ENCODE measurements at places on chromosomes 7 and 10.

GRCh38 chr10:121325490-121326231 lies 272.6 kb downstream of the FGFR2 start:
- DNase-seq = no peak

DNA sequence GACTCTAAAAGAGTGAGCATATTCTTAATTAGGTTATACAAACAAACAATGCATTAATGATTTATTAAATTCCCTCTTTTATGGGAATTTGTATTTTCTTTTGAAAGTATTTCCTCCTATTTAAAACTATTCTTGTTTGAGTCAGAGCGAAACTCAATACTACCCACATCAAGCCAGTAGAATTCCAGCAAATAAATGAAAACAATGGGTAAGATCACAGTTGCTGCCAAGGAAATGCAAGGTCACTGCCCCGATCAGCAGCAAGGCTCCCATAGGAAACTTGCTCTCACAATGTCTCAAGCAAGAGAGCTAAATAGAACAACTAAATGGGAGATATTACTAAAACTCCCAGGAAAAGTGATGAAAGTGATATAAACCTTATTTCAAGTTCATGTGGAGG lies 206.3 kb downstream of the THSD7A start:
- no peak for DNase-seq

DNA sequence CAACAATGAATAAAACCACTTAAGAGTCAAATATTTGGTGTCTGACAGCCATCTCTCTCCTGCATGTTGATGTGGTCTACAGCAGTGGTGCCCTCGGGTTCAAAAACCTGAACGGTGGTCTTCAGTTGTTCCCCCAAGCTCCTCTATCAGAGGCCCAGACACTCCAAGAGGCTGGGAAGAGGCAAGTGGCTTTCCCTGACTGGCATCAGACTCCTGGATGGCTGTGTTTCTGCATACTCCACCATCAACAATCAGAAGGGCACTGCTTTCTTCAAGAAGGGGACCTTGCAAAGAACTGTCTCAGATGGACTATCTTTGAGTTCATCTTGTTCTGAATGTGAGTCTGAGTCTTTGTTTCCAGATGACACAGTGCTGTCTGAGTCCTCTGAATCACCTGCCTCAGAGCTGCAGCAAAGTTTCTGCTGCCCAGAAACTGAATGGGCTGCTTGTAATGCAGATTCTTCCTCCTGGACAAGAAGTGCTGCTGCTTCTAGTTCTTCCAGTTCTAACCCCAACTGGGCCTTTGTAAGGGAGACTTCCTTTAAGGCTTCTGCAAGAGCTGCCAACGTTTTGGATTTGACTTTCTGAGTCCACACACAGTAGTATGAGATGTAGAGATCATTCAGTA lies 5.9 kb upstream of the SGMS1 start:
- no peak for DNase-seq

- no peak for DNase-seq
Measured at GRCh38 chr10:53088961-53089360, 316.4 kb upstream of the MBL2 start.

DNA sequence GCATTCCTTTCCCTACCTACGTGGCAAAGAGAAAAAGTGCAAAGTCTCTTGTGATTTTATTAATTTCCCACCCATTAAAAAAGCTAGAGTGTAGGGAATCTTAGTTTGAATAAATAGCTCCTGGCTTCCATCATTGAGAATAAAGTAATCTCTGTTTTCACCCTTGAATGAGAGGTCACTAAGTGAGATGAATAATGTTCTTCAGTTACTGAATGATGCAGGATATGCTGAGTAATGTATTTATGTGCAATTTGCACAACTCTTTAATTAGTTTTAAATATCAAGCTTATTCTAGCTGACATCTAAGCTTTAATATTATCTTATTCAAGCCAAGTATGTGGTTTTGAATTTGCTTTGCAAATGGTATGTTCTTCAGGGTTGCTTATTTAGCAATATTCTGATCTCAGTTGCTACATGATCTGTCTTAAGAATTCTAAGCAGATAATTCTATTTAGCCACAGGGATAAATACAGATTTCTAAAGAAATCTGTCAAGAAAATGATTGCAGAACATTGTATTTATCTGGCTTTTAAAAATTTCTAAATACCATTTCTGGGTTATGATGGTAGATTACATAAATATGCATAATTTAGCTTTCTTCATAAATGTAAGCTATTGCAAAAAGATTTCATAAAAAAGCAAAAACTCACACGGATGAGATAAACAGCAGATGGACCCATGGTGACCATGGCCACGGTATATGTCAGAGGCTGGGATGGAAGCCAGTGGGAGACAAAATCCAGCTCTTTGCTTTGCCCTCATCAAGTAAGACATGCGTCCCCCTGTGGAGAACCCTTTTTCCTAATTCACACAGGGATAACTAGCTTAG lies 141.0 kb downstream of the MACC1 start:
- no peak for DNase-seq

DNA sequence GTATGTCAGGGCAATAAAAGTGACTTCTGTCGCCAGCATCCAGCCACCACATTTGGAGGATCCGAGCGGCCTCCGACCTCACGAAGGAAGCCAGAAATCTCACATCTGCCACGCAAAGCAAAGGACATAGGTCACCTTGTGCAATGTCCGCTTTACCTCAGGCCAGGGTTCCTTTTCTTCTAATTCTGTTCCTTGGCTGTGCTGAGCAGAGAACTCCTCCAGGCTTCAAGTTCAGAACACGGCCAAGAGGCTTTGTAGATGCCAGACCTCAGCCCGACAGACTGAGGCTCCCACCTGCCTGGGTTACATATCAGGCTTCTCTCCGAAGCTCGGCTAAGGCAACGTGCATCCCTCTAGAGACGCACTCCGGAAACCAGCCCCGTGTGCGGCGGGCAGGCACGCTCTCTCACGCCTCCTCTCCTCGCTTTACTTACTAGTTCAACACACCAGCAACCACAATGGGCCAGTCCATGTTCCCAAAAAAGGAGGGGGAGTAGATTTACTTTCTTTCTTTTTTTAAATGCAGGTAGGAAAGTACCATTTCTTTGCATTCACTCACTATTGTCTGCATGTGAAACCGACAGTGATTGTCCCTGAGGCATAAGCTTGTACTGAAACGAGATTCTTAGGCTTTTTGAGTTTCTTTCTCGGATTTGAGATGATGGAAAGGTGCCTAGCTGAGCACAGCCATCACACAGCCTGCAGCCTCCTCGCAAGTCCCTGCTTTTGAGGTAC lies 122.4 kb upstream of the AFAP1L2 start:
- DNase-seq = peak; percentile 70

DNA sequence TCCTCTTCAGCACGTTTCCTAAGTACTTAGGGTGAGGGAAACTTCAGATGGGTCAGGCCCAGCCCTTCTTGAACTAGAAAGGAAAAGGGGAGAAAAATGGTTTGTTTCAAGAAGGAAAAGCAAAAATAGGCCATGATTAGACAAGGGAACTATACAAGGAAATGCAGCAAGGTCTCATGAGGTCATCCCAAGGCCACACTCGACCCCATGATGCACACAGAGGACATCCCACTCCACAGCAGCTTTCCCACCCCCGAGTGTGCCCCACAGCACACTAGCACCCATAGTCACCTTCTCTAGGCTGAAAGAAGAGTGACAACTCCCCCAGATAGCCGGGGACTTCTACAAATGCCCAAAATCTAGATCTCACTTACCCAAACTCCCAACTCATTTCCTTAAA lies 173.4 kb downstream of the FAM107B start:
- DNase-seq = no peak

GRCh38 chr7:151462306-151462779 lies 22.4 kb upstream of the CRYGN start:
- DNase-seq = no peak

DNA sequence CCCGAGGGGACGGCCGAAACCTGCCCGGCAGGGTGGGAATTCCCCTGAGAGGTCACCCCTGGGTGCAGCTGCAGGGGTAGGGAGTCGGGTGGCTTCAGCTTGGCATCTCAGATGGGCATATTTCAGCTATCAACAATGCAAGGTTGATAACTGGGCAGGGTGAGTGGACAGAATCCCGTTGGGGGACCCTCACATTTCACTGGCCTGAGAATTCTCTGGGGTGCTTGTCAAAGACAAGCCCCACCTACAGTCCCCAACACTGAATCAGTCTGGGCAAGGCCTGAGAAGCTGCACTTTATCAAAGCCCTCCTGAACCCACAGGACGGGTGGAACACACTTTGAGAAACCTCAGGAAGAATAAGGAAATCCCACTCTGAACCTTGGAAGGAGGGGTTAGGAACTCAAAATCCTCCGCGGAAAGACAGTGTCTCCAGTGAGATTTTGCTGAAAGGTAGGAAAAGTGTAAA lies 3.1 kb downstream of the RGS10 start:
- DNase-seq = no peak

GRCh38 chr10:12617191-12618175 lies 268.1 kb downstream of the CAMK1D start:
- DNase-seq = no peak

DNA sequence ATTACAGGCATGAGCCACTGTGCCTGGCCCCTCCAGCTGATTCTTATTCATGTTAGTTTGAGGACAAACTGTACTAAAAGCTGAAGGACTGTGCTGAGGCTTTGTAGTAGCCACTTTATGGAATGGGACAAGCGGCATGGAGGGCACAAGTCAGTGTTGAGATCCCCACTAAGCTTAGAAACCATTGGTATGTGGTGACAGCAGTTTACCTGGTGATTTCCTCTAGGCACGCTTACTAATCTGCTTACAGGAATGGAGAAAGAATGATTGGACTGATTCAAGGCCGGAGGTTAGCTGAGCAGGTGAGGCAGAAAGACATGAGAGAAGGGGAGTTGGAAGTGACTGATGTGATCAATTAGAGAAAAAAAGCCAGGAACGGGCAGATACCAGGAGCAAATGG lies 3.7 kb downstream of the ZNF398 start:
- DNase-seq = no peak

DNA sequence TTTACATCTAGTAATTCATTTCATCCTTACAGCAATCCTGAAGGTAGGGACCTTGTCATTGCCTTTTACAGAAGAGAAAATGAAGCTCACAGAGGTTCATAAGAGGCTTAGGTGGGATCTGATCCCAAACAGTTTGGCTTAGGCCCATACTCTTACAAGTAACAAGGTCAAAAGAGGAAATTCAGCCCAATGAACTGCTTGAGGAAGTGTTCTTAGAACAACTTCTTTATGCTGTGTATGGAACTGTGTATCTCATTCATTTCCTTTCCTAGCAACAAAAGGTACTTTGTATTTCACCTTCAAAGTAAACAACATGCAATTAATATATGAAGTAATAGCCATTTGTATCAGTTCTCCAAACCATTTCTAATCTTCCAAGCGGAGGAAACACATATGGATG lies 79.3 kb downstream of the AVL9 start:
- no peak for DNase-seq

DNA sequence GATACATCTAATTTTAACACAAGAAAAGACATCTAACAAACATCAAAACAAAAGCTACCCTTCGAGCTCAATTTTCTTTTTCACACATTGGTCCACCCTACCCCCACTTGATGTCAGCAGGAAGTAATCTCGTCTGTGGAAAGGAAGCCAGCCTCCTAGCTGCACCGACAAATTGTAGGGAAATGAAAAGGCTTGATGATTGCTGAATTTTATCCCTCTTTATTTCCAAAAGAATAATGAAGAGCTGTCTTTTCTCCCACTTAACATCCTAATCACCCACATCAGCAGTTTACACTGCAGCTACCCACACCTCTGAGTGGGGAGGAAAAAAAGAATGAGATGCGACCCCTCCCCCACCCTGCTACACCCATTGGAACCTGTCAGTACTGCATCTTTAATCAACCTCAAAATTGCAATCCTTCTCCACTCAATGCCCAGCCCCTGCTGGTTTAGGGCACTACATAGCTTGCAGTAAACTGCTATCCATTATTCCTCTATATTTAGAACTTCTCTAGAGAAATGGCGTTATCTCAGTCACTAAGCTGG lies 10.6 kb upstream of the CPVL start:
- DNase-seq = no peak

- DNase-seq = no peak
Measured at GRCh38 chr7:113657603-113658002, 261.2 kb downstream of the PPP1R3A start.

DNA sequence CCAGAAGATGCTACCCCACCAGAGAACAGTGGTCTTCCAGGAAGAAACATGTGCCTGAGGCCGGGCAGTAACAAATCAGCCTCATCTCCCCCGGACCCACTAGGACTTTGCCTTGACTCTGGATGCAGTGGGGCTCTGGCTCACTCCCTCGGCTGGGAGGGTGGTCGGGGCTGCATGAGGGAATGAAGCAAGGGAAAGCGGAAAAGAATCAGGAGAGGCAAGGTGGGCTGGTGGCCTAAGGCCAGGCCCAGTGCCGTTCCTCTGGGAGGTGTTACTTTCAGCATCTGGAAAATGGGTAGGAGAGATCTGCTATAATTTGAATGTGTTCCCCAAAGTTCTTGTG lies 51.8 kb downstream of the CLEC2L start:
- DNase-seq = no peak

- no peak for DNase-seq
Measured at GRCh38 chr10:124152139-124153022, 59.0 kb upstream of the CHST15 start.

- DNase-seq = no peak
Measured at GRCh38 chr7:49855281-49855980, 82.0 kb downstream of the VWC2 start.
